ENCODE measurements at places on chromosomes 7 and 10.
A peak's percentile ranks its signal among the peaks of the same experiment; 100 is the strongest.

DNA sequence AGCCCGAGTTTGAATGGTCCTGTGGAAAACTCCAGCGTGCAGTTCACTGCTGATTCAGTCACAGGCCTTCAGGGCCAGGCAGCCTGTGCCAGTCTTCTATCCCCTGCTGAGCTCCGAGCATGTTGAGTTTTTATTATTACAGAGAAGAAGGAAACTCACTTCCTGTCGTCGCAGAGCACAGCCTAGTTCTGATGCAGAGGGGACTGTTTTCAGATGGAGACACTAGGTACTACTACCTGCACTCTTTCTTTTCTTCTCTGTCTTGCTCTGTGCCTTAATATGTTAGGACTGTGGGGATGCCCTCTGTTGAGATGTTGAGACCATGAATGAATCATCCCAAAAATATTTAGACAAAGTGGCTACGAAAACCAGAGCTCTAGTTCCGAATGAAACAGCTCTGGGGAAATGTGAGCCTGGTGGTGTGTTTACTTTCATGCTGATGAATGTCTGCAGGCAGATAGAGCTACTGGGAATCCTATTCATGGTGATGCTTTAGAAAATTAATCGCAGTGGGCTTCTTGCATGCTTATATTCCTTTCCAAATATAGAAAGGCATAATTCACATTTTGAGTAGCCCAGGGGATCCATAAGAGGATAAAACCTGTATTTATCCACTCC lies 29.6 kb downstream of the CASP7 start:
- no peak for DNase-seq

DNA sequence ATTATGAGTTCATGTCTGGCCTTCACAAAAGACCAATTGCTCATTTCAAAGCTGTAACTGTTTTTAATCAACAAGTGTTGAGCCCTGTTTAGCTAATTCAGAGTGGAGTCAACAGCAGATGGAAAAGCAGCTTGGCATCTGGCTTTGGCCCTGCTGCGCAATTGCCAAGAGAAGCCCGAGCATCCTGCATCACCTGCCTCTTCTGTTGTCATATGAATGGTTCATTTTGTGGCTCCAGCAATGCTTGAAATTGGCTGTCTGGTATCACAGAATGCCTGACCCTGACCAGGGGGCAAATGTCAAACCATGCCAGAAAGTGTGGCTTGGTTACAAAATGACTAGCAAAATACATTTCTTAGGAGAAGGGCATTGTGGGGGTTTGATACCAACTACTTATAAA lies 296.5 kb upstream of the PHF14 start:
- DNase-seq = no peak

DNA sequence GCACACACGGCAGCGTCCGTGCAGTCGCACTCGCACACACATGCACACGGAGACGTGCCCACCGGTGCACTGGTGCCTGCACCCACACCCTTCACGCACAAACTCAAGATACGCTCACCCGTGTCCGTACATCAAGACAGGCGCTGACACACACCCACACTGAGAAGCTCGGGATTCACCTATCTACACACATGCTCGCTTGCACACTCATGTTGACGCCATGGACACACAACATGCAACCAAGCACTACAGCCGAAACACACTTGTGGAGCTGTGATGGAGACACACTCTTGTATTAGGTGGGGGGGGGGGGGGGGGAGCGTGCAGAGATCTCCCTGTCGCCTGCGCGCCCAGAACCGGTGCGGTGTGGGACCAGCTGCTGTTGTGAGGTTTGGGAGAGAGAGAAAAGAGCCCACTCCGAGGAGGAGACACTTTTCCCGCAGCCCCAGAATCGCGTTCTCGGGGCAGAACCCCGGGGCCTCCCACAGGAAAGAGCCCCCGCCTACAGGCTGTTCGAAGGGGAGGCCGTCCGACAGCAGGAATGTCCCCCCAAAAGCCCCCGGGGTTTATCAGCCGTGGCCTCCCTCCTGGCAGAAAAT lies 605 bp upstream of the NFKB2 start:
- no peak for DNase-seq

- DNase-seq = no peak
Observed at GRCh38 chr7:149281508-149282330, 19.7 kb downstream of the ZNF783 start.

DNA sequence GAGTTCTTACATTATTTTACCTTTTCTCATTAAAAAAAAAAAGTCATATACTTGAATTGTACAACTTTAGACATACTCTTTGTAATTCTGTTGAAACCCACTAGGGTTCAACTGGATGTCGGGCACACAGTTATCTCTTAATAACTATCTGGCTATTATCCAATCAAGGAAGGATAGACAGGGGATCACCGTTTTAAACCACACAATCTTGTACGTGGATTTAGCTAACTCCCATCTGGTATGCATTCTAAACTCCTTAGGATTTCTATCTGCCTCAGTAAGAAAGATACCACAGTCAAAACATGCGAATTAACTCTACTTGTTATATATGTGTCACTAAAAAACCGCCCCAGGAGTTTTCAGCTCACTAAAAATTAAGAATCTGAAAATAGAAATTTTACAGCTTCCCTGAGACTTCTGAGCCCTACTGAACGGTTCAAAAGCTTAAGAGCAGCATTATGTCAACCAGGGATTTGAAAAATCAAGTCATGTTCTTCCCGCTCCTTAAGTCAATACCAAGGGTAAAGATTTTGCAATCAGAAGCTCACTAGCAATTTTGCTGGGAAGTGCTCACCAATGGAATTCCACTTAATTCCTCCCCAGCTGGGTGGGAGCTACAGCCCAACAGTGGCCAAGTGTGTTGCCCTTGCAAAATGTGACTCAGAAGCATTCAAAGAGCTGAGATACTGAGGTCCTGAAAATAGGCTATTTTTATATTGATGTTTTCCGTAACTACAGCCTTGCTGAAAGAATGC lies 267.0 kb downstream of the FRMD4A start:
- DNase-seq = no peak

GRCh38 chr7:75743455-75743859 lies 4.7 kb upstream of the HIP1 start:
- no peak for DNase-seq

GRCh38 chr7:148883266-148884048 lies 634 bp downstream of the EZH2 start:
- peak; percentile 44 for DNase-seq

GRCh38 chr7:27251136-27251651 lies 8.6 kb downstream of the EVX1 start:
- peak; percentile 23 for DNase-seq

DNA sequence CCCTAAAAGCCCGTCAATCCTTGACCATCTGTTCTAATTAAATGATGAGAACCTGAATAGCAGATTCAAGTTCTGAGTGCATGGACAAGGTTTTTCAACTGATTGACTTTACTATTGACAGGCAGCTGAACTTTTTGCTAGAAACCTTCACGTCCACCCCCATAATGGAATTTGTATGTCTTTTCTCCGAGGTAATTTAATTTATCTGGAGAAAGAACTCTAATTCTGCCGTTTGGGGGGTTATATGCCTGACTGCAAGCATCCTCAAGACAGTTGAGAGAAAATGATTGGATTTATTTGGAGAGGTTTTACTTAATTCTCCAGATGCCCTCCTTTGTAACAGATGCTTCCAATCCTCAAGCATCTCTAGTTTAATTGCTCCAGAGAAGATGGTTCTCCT lies 1053.4 kb upstream of the AUTS2 start:
- DNase-seq = no peak

GRCh38 chr10:6718550-6718949 lies 138.5 kb upstream of the PRKCQ start:
- DNase-seq = no peak

DNA sequence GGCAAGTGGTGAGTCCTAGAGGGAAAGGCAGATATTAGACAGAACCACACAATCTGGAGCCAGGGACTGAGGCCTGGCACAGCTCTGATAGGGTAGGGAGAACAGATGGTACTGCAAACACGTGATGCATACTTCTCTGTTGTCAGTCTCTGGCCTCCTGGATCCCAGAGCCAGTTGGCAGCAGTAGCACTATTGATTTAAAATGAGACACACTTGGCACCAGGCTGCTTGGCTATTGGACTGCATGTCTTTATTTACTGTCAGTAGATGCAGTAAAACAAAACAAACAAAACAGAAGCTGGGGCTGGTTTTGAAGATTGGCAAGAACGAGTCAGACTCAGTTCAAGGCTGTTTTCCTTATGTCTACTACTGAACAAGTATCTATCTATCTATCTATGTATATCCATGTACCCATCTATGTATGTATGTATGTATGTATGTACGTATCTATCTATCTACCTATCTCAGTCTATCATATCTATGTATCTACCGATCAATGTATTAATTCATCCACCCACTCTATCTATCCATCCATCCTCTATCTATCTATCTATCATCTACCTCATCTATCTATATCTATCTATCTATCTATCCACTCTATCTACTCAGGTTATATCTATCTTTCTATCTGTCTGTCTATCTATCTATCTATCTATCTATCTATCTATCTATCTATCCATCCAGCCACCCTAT lies 23.4 kb upstream of the MGAM2 start:
- no peak for DNase-seq

DNA sequence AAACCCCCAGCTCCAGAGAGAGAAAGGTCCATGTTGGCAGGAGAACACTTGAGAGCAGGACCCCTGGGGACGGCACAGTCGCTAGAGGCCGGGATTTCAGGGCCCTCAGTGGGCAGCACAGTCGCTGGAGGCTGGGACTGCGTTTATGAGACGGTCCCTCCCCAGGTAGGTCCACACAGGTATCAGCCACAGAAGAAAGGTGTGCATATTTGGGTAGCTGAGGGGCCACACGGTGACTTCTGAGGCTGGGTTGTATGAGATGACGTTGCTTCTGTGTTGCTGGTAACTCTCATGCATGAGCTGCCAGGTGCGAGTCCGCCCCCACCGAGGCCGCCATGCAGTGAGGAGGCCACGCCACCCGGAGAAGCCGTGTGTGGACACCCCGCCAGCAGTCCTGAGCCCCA lies 56.9 kb upstream of the PPP2R2D start:
- DNase-seq = no peak

DNA sequence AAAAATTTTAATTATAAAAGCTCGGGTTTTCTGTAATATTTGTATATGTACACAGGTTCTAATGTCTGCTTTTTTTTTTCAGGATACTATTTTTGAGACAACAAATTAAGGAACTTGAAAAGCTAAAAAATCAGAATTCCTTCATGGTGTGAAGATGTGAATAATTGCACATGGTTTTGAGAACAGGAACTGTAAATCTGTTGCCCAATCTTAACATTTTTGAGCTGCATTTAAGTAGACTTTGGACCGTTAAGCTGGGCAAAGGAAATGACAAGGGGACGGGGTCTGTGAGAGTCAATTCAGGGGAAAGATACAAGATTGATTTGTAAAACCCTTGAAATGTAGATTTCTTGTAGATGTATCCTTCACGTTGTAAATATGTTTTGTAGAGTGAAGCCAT lies 57.9 kb upstream of the BAMBI start:
- no peak for DNase-seq

GRCh38 chr7:87234949-87235348 lies 15.4 kb upstream of the TMEM243 start:
- DNase-seq = no peak

GRCh38 chr10:133306941-133307379 lies 1.7 kb downstream of the TUBGCP2 start:
- no peak for DNase-seq
